GM12878 (cell line): ENCODE measurements at places on chromosomes 6 and 20. TPM values are rescaled to one million over a fixed set of nuclear protein-coding genes. Genes with fewer than 3 reads are reported as not detected.
A peak's percentile ranks its signal among the peaks of the same experiment; 100 is the strongest.

SEL1L2 gene
- polyA plus RNA-seq: not detected in 2 replicates

DNA sequence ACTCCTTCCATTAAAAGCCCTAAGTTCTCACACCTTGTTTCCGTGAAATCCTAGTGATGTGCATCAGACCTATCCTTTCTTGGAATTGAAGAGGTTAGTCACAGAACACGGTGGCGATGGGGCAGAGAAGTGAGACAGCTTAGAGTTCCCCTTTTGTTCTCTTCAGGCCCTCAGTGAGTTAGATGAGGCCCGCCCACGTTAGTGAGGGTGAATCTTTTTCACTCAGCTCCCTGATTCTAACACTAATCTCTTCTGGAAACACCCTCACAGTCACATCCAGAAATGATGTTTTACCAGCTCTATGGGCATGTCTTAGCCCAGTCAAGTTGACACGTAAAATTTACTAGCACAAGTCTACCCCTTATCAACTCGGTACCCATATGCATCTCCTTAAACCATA is 172.7 kb upstream of the NOX3 start:
- DNase-seq: peak; percentile 8

- DNase-seq: no peak
These were observed 129.2 kb downstream of the TBX18 start for GRCh38 chr6:84635081-84635761.

TINAG gene
- 0.28 and 0.39 TPM in 2 replicates for polyA plus RNA-seq

- no peak for DNase-seq
These were observed 246.8 kb upstream of the SGK1 start for GRCh38 chr6:134564705-134565104.

GRCh38 chr6:30719356-30719755 is 796 bp upstream of the TUBB start:
- DNase-seq: no peak

DNA sequence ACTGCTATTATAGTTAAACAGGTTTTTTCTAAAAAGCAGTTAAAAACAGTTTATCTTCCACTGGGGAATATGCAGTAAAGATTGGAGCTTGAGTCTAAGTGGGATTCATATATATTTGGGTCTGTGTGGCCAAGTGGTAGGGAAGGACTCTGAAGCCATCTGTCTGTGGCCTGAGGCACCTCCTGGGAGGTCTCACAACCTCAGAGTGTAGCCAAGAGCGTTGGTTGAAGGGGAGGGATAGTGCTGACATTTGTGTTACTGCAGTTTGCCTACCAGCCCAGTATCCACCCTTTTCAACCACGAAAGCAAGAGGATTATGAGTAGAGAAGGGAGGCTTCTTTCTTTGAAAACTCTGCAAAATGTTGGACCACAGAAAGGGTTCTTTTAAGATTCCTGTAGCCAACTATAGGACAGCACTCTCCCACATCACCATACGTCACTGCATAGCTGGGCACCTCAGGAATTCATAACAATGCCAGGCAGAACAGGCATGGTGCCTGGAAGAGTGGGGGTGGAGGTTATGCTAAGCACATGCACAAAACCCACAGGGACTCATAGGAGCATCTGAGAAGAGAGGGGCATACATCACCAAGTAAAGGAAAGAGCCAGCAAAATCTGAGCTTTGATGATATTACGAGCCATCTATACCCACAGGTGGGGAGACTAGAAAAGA is 90.5 kb upstream of the HEY2 start:
- no peak for DNase-seq

DNA sequence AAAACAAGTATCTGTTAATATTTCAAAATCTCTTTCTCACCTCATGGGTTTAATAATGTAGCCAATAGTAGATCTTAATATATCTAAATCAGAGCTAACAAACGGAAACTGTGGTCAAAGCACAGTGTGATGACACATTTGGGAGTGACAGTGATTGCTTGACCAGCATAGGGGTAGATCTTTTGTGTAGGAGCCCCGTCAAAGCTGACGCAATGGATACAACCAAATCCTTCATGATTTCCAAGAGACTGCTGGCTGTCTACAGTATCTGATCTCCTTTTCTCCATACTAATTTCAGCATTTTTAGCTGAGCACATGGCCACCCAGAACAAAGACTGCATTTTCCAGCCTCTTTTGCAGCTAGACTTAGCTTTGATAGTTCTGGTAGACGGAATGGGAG is 299.3 kb upstream of the ECI2 start:
- DNase-seq: no peak

DNA sequence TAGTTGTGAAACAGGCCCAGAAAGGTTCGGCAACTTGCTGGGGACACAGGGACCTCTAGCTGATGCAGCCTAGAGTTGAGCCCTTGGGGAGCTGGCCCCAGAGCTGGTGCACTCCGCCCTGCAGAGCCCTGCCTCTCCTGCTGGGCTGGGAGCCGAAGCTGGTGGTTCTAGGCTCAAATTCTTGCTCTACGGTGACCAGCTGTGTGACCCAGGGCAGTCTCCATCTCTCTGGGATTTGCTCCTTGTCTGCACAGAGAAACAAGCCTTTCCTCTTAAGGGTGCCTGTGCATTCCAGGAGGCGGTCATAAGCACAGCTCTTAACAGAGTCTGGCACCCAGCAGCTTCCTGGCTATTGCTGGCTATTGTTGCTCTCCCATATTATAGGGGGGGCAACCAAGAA is 47.4 kb downstream of the RBM38 start:
- DNase-seq: no peak

GRCh38 chr6:125821825-125822281 is 31.1 kb downstream of the NCOA7 start:
- no peak for DNase-seq

DNA sequence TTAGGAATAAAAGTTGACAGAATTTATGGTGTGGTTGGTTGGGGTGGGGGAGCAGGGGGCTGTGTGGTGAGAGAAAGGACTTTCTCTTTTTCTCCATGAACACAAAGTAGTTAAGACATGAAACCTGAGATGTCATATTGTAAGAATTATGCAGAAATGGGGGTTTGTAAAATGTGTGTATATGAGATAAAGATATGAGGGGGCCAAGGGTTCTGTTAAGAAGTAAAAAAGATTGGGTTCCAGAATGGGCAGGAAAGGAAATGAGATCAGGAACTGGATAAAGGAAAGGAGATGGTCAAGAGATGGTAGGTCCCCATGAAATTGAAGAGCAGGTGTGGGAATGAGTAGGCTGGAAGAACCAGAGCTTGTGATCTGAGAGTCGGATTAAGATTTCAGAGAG is 9.7 kb downstream of the RNF146 start:
- DNase-seq: no peak

DNA sequence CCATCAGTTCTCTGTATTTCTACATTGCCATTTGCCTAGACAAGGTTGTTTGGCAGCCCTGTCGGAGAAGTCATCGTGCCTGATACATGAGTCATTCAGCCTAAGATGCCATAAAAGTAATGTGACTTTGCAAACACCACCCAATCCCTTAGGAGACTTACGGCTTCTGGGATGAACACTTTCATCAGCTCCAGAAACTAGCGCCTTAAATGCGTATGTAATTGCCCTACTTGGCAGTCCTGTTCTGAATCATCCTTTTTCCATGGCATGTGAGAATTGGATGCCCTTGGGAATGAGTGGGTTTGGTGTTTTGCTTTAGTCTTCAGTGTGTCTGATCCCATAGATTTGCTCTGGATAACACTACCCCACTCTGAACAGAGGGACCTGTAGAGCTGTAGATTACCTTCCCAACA is 158.5 kb downstream of the SASH1 start:
- DNase-seq: no peak

DNA sequence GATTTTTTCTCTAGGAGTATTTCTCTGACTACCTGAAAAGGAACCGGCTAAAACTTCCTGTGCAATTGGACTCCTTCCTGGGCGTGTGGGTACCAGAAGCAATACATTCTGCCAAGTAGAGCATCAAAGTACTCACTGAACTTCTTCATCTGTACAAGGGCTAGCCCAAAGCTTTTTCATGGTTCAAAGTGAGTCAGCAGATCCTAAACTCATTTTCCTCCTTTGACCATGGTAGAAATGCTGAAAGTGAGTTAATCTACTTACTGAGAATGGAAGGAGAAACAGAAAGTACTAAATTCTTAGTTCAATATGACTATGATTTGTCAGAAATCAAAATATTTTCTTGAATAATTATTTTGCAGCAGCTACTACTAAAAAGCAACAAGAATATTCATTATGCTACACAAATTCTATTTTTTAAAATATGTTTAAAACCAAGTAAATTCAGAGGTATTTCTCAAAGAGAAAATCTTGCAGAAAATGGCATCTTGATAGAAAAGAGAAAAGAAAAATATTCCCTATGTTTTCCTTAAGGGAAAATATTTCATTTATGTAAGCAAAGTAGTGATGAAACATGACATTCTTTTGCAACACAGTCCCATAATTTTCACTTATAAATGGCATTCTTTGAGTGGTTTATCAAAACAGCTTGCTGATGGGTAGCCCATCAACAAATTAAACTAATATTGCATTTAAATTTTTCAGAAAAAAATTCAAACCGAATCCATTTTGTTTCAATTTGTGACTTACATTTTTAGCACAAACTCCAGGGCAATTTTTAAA is 3.7 kb upstream of the BEND6 start:
- no peak for DNase-seq

VWA7 gene
- 0.43 and 1.2 TPM in 2 replicates for polyA plus RNA-seq

DNA sequence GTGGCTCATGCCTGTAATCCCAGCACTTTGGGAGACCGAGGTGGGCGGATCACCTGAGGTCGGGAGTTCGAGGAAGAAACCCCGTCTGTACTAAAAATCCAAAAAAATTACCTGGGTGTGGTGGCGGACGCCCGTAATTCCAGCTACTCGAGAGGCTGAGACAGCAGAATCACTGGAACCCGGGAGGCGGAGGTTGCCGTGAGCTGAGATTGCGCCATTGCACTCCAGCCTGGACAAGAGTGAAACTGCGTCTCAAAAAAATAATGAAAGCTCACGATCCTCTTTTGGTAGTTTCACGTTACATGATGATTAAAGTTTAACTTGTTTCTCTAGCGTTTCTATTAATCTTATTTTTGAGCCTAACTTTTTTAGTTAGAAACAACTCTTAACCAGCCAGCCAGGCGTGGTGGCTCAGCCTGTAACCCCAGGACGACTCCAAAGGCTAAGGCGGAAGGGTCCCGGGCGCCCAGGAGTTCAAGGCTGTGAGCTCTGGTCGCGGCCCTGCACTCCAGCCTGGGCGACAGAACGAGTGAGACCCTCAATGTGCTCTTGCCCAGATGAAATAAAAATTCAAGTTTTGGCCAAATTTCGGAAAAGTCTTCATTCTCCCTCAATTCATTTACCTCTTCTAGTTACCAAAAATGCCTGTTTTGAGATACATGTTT is 1.2 kb upstream of the WRNIP1 start:
- no peak for DNase-seq

FERMT1 gene
- polyA plus RNA-seq: 0.29 and 0.38 TPM in 2 replicates

BANF2 gene
- not detected in 2 replicates for polyA plus RNA-seq

- no peak for DNase-seq
These were observed 89.0 kb upstream of the CEP85L start for GRCh38 chr6:118740372-118740771.

DNA sequence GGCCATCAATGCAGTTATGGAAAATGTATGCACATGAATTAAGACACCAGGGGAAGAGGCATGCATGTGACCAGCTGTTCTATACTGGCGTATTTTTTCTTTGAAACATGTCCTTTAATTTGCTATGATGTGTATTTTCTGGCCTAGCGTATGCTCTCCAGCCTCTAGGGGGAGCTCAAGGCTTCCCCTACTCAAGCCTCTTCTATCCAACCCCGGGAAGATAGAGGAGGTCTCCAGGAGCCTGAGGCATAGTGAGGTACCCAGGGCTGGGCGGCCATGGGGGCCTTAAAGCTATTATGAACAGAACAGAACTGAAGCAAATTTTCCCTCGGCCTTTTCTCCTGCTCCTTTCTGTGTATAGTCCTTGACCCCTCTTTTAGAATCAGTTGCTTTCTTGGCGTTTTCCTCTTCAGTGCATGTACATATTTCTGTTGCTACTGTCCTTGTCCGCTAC is 528.9 kb downstream of the MAFB start:
- DNase-seq: peak; percentile 7

DNA sequence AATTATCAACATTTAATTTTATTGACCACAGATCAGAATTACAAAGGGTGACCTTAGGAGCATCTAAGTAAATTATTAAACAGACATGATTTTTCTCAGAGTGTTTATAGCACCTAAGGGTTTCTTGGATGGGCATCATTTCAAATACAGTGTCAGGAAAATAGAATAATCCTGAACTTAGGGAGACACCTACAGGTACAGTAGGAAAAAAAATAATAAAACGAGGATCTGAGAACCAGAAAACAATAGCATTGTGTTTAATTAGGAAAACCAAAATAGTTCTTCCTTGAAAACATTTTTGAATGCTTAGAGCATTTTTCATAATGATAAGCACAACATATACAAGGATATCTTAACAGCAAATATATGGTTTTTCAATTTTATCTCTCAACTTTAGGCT is 39.2 kb downstream of the MMUT start:
- DNase-seq: no peak
